HuH-7 (cell line): ENCODE measurements at places on chromosomes 5 and 9.

DNA sequence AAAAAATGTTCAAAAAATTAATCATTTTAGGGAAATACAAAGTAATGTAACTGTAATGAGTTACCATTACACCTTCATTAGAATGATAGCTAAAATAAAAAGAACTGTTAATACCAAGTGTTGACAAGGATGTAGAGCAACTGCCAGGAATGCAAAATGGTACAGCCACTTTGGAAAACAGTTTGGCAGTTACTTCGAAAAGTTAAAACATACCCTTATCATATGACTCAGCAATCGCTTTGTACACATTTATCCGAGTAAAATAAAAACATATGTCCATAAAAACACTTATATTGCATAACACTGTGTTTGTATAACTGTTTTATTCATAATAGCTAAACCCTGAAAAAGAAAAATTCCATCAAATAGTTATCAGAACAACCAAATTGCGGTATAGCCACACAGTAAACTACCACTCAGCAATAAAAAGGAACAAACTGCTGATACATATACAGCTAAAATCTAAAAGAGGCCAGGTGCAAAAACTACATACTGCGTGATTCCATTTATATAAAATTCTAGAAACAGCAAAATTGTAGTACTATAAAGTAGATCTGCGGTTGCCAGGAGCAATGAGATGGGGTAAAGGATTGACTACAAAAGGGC is 61.7 kb downstream of the RFX3 start:
- DNase-seq, result no peak

DNA sequence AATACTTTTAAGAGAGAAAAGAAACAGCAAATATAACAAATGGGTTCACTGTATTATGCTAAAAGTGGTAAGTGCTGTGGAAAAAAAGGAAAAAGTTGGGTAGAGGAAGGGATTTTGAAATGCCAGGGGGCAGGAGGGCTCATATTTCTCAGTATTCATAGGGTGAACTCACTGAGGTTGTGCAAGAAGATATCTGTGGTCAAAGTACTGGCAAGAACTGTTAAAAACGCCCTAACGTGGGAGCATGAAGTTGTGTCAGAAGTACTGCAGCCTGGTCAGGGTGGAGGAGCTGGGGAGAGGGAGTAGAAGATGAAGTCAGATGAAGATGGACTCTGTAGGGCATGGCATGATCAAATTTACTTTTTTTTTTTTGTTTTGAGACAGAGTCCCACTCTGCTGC is 31.2 kb upstream of the SLC28A3 start:
- no peak for DNase-seq

DNA sequence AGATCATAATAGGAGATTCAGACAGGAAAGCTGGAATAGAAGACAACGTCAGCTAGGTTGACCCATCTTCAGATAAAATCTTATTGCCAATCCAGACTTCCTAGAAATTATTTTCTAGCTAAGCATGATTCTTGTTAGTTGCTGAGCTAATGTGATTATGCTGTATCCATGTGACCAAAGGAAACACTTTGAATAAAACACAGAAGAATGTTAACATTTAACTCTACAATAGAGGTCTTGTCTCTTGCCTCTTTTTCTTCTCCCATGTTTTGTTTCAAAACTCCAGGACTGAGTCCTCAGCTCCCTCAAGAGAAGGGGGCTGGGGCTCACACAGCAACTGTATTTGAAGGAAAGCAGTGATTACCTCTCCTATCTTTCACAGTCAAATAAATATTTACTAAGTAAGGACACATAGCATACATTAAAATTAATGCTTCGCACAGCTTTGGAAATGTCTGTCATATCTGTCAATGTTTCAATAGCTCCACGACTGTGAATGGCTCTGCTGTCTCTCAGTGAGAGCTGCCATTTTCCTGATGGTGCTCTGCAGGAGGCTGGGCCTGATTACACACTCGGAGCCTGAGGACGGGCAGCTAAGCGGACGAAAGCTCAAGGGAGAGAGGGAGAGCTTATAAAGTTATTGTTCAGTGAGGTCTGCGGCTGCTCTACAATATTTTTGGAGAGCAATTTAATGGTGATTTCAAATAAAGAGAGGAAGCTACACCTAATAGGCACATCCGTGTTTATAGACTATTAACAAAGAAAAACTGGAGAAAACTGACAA is 64.8 kb upstream of the ZNF462 start:
- DNase-seq, result no peak

DNA sequence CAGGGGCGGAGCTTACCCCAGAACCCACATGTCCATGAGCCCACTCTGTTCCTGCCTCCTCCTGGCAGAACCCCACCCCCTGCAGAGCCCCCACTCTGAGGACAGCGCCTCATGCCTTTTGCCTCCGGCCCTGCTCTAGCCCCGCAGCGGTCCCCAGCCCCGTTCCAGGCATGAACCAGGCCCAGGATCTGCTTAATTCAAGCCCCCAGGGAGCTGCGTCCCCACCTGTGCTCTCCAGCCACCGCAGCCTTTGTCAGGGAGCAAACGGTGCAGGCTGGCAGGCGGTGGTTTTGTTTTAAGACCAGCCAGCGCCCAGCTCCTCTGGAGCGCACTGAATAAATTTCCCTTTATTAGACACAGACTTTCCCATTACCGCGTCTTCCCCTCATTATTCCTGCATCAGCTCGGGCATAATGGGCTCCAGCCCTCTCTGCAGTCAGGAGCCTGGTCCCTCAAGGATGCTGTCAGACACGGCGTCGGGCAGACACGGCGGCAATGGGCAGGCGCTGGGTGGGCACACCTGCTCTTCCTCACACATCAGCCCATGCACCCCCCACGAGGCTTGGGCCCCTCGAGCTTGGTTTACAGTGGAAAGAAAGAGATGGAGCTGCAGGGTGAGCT is 137.6 kb downstream of the OLFM1 start:
- DNase-seq, result no peak

GRCh38 chr9:127863191-127863621 is 8.7 kb upstream of the ENG start:
- DNase-seq, result no peak

GRCh38 chr5:25641124-25641523 is 996.3 kb upstream of the CDH10 start:
- no peak for DNase-seq

GRCh38 chr5:176564002-176564401 is 14.9 kb downstream of the CDHR2 start:
- DNase-seq, result no peak

DNA sequence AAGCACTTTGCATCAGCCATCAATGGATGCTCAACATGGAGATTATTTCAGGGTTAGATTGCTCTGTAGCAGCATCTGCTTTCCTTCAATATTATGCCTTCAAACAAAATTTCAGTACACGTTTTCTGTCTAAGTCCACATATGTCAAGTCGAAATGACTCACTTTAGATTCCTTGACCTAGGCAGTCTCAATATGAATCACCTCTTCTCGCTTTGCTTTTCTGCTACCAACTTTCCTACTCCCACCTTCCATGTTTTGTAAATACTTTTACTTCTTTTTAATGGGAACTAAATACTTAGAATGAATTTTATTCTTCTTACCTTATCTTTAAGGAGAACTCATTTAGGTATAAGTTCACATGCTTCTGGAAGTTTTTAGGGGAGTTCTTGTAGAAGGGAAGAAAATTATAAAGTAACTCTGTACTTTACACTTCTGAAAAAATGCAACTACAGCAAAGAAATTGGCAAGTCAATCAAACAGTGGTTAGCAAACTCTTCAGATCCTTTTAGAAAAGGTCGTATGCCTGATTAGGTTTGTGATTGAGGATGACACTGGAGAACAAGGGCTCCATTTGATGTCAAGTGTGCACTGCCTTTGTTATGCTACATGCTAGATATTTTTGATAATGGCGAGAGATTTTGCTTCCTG is 478.5 kb upstream of the SMARCA2 start:
- no peak for DNase-seq

GRCh38 chr5:76556511-76557221 is 66.5 kb downstream of the F2RL2 start:
- DNase-seq, result no peak

- DNase-seq, result peak; percentile 46
These were observed 666 bp downstream of the PPARGC1B start for GRCh38 chr5:149730620-149731331.
